ENCODE measurements at places on chromosomes 4 and X. TPM values are rescaled to one million over a fixed set of nuclear protein-coding genes. Genes with fewer than 3 reads are reported as not detected.

- DNase-seq: no peak
These were observed 255.0 kb upstream of the PITX2 start for GRCh38 chr4:110877778-110878370.

GRCh38 chr4:168683595-168683994 is 186.7 kb downstream of the PALLD start:
- DNase-seq: no peak

- DNase-seq: no peak
These were observed 41.0 kb upstream of the DMD start for GRCh38 chrX:33252306-33252825.

DNA sequence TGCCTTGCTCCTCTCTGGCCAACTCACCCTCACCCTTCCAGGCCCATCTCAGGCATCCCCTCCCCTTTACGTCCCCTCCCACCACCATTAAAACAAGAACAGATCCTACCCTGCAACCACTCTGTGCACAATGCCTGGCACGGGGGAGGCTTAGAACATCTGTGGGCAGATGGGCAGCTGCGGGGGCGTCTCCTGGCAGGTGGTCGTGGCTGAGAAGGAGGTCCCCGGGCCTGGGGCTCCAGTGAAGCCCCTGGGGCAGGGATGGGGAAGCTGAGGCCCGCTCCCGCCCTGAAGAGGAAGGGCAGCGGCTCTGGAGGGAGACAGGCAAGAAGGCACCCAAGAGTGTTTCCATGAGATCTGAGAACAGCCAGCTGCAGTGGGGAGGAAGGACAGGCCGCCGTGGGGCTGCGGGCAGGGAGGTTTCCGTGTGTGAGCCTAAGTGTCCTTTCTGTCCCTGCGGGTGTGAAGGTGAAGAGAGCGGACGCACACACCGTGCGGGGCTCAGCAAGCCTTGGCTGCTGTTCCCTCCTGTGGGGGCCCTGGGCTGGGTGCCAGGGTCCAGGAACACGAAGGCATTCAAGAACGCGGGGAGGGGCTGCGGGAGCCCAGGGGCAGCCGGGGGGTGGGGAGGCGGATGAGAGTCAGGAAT is 7.8 kb upstream of the TBC1D14 start:
- no peak for DNase-seq

DNA sequence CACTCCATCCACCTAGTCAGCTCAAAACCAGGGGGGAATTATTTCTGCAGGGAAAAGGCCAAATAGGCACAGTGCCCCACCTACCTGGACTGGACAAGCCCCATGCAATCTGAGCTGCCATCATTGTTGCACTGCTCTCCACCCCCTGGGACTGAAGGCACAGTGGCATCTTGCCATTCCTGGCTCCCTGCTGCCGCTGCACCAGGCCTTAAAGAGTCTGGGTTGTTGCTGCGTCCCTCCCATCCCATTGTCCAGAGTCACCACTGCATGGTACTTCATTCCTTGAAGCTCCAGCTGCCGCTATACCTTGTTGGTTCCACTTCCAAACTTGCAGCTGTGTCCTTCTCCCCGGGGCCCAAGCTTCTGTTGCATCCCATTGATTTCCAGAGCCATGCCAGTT is 629.7 kb downstream of the STIM2 start:
- DNase-seq: no peak

- DNase-seq: peak; percentile 20
These were observed 126.3 kb downstream of the NEK1 start for GRCh38 chr4:169485791-169486742.

DNA sequence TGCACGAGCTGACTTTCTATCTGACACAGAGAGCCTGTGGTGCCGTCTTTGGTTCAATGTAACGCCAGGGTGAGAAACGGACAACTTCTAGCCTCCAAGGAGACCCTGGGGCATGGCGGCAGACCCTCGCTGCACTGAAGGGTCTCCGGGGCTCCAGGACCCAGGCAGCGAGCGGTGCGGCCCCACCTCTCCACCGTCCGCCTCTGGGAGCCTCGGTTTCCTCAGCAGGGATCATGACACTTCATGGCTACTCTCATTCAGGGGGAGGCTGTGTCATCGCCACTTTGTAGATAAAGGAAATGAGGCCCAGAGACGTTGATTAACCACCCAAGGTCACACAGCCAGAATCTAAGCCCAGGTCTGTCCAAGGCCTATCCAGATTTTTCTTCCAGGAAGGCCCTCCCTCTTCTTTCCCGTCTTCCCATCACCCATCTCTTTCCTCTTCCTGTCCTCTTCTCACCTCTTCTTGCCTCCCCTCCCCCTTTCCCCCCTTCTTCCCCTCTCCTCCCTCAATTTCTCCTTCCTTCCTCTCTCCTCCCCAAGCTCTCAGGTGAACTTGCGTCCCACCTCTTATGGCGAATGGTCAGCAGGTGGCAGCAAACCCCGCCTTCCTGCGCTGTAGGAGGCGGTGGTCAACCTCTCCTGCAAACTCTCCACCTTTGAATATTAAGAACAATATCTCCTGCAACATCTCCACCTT is 69.3 kb upstream of the HMX1 start:
- DNase-seq: no peak

DNA sequence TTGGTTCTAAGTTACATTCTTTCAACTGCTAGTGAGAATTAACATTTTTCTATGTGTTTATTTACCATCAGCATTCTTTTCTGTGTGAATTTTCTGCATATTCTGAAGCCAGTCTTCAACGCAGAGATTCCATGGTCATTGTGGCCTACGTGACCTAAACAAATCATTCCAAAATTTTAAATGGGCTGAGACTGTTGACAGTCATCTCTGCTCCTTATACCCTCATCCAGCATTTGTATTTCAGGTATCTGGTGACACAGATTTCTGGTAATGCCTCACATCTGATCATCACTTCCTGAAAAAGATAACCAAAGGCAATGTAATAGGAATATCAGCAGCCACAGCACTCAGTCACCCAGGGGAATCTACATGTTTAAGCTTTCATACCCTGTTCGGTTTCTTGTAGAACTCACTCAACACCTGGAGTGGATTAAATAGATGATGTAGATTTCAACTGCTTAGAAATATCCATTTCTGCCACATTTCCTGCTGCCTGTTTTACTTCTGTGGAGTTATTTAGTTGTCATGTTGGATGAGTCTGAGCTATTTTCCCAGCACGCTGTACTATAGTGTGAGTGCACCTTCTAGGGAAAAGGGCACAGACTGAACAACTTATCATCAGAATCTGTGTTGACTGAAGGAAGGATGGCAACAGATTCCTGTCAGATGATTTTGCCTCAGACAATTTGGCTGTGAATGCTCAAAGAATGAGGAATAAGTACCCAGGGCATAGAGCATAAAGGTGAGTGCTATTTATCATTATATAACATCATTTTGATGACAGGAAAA is 73.0 kb upstream of the HPGD start:
- no peak for DNase-seq

The SSX3 gene
- total RNA-seq: not detected

The NLGN3 gene
- 5.9 TPM for total RNA-seq

DNA sequence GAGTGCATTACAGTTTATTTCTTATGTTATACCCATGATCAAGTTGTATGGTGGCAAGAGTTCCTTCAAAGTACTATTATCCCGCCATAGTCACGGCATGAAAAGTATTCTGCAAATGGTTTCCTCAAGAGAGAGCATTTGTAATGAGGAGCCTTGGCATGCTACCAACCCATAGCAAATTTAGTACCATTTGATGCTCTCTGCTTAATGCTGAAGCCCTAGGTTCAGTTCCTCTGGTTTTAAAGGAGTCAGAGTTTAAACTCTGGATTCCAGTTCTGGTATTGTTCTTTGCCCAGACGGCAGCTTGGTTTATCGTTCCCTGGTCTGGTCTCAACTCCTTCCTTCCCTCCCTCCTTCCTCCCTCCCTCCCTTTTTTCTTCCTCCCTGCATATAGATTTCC is 371.3 kb downstream of the BMPR1B start:
- DNase-seq: no peak

The CT45A10 gene
- total RNA-seq: not detected

DNA sequence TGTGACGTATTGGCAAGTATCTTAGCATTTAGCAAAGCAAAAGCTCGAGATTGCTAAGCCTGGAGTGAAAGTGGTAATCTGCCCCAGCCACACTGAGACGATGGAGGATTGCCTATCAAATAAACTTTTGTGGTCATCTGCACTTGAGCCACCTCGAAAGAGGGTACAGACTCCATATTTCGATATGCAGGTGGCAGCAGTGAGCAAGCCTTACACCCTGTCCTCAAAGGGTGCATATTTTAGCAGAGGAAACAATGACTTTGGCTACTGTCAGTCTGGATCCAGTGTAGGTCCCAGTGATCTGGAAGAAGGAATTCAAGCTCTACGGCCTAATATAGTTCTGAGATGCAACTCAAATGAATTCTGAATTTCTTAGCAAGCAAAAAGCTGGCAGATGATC is 153.9 kb downstream of the ATG4A start:
- DNase-seq: no peak

GRCh38 chr4:86496094-86497080 is 97.7 kb upstream of the PTPN13 start:
- no peak for DNase-seq

DNA sequence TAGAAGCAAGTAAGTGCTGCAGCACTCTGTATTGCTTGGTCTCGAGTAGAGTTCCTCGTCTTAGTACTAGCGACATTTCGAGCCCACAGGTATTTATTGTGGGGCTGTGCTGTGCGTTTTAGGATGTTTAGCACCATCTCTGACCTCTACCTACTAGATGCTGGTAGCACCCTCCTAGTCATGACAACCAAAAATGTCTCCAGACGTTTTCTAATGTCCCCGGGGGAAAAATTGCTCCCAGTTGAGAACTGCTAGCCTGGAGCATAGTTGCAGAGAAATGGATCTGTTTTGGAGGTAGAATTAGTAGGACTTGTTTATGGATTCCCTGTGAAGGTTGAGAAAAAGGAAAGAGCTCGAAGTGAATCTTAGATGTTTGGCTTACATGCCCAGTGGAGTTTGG is 287.2 kb downstream of the TENM3 start:
- no peak for DNase-seq

- DNase-seq: peak; percentile 64
These were observed 5.9 kb downstream of the TIMM17B start for GRCh38 chrX:48891402-48892288.

DNA sequence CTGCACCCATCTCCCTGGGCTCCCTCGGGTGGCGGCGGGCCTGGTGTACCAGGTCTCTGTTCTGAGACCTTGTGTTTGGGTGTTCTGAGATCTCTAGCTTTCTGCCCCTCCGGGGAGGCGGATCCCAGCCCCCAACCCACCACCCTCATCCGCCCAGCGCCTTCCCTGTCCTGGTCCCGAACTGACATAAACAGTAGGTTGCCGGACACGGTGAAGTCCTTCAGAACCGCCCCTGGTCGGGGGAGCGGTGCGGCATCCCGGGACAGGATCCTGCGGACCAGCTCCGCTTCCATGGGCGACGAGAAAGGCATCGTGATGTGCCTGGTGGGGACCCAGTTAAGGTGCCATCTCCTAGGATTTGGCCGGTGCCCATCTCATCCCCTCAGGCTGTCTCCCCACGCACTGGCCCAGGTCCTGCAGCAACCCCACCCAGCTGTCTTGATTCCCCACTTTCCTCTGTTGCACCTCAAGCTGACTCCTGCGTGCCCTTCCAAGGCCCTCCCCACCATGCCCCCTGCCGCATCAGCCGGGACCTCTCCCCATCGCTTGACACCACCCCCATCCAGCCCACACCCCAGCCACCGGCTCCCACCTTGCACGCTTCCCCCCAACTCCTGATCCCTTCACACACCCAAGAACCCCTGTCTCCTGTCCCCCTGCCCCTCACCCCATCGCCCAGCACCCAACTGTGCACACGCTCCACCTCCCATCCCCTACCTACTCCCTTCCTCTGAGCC is 900 bp downstream of the CTAG2 start:
- DNase-seq: no peak

- no peak for DNase-seq
These were observed 33.5 kb downstream of the SMS start for GRCh38 chrX:21974011-21974385.

DNA sequence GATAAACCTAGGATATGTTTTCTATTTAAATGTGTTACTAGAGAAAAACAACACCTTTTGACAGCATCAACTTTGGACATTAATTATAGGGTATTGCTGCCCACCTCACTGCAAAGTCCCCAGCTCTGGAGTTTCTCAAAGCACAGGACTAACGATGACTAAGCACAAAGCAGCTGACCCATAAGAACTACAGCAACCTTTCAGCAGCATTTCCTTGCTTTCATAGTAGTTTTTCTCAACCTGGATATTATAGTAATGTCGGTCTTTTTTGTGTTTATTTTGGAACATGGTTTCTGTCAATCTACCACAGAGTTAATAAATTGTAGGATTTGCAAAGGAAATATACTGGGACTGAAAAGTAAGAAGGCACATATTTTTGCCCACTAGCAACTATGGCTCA is 21.5 kb downstream of the HHIP start:
- no peak for DNase-seq

- DNase-seq: no peak
These were observed 39.7 kb downstream of the VEGFC start for GRCh38 chr4:176753049-176753448.

The LDOC1 gene
- total RNA-seq: 59.8 TPM

DNA sequence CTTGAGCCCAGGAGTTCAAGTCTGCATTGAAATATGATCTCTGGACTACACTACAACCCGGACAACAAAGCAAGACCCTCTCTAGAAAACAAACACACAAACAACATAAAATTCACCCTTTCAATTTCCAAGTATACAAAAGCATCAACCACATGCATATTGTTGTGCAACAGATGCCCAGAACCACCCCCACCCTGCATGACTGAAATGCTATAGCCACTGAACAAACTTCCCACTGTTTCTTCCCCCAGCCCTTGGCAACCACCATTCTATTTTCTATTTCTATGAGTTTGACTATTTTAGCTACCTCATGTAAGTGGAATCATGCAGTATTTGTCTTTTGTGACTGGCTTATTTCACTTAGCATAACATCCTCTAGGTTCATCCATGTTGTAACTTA is 14.2 kb upstream of the C4orf51 start:
- no peak for DNase-seq

GRCh38 chrX:133979641-133980230 is 5.7 kb downstream of the GPC3 start:
- no peak for DNase-seq

GRCh38 chr4:123050018-123050417 is 127.6 kb upstream of the NUDT6 start:
- no peak for DNase-seq

- DNase-seq: no peak
These were observed 54.1 kb upstream of the FHDC1 start for GRCh38 chr4:152881974-152882373.

DNA sequence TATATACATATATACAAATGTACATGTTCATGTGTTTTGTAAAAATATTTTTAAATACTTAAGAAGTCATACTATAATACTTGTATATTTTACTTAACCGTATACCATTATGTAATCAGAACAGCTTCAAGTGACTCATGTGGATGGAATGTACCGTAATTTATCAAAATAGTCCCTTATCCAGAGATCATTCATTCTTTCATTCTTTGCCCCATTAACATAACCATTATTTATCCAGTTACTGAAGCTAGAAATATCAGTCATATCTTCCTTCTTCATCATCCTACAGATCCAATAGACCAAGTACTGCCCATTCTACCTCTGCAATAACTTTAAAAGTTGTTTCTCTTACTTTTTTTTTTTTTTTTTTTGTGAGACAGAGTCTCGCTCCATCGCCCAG is 164.2 kb downstream of the MAB21L2 start:
- DNase-seq: no peak

Data from progenitor cell of endocrine pancreas (in vitro differentiated cells).